PC-3 (cell line): ENCODE measurements at places on chromosomes 6 and 20. TPM values are rescaled to one million over a fixed set of nuclear protein-coding genes. Genes with fewer than 3 reads are reported as not detected.

SRC gene
- 55.6 and 82.1 TPM in 2 replicates for total RNA-seq

TPMT gene
- total RNA-seq = 17.5 and 19.8 TPM in 2 replicates

GSTA1 gene
- total RNA-seq = not detected in 2 replicates

SF3B5 gene
- 124 and 139 TPM in 2 replicates for total RNA-seq

TUBB2B gene
- total RNA-seq = 5.1 and 6.5 TPM in 2 replicates

CLPSL1 gene
- not detected in 2 replicates for total RNA-seq

RSPO4 gene
- not detected in 2 replicates for total RNA-seq

JAG1 gene
- 176 and 184 TPM in 2 replicates for total RNA-seq

LAMA4 gene
- total RNA-seq = 9.4 and 18.3 TPM in 2 replicates

NOX3 gene
- not detected in 2 replicates for total RNA-seq

ULBP3 gene
- total RNA-seq = 20.5 and 23.2 TPM in 2 replicates

MARCKS gene
- total RNA-seq = 51.5 and 62.8 TPM in 2 replicates

PTK6 gene
- total RNA-seq = 11.1 and 15.1 TPM in 2 replicates

SYNGAP1 gene
- 1.9 and 2.9 TPM in 2 replicates for total RNA-seq

SLC22A2 gene
- not detected in 2 replicates for total RNA-seq

DUSP15 gene
- not detected in 2 replicates for total RNA-seq

TMC2 gene
- total RNA-seq = not detected in 2 replicates

TBCC gene
- total RNA-seq = 32.3 and 36.5 TPM in 2 replicates

LRRN4 gene
- total RNA-seq = 0.44 TPM in 1 of 2 replicates, not detected in the other

CFAP206 gene
- total RNA-seq = 0.07 TPM in 1 of 2 replicates, not detected in the other

CALHM4 gene
- not detected in 2 replicates for total RNA-seq

LHFPL5 gene
- not detected in 2 replicates for total RNA-seq

SYNDIG1 gene
- total RNA-seq = not detected in 2 replicates

GSTA2 gene
- not detected in 2 replicates for total RNA-seq

SRMS gene
- 0.22 and 0.63 TPM in 2 replicates for total RNA-seq

CPNE5 gene
- total RNA-seq = 0.29 TPM in 1 of 2 replicates, not detected in the other

THEMIS gene
- not detected in 2 replicates for total RNA-seq
